ENCODE measurements at places on chromosomes 5 and 9. TPM values are rescaled to one million over a fixed set of nuclear protein-coding genes. Genes with fewer than 3 reads are reported as not detected.

GRCh38 chr5:73482383-73483136, 15.7 kb upstream of the BTF3 start:
- no peak for DNase-seq
- peaks cover 76% of the 10 kb centered on the region for H3K27me3 ChIP-seq
- H3K36me3 ChIP-seq, result no peaks in the 10 kb centered on the region
- H3K4me1 ChIP-seq, result no peaks in the 10 kb centered on the region

DNA sequence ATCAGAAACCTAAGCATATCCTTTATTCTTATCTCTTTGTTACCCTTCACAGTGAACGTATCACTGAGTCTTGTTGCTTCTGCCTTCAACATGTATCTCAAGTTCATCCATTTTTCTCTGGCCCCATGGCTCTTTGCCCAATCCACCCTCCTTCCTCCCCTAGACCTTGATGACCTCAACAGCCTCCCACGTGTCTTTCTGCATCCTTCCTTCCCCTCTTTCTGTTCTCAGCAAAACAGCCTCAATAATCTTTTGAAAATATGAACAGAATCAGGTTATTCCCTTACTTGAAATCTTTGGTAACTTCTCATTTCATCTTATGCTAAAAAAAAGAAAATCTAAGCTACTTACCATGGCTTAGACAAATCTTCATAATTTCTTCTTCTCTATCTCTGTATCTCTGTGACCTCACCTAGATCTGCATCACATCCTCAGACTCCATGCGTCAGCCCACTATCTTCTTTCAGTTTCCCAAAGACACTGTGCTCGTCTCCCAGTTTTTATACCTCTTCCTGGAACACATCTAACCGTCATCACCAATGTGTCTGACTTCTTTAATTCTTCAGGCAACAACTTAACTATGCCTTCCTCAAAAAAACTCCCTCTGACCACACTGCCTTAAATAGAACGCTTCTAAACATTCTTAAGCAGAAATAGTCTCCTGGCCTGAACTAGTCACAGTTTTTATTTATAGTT, 208.0 kb downstream of the PARP8 start:
- DNase-seq, result no peak
- H3K36me3 ChIP-seq, result no peaks in the 10 kb centered on the region
- H3K4me3 ChIP-seq, result peak overlapping the region; percentile 17
- H3K4me1 ChIP-seq, result peaks cover 9% of the 10 kb centered on the region
- peak overlapping the region; percentile 66 for H3K27ac ChIP-seq

GRCh38 chr5:109451146-109451545, 41.4 kb upstream of the PJA2 start:
- H3K27me3 ChIP-seq, result peaks cover 5% of the 10 kb centered on the region
- H3K4me3 ChIP-seq, result no peak overlapping the region
- no peaks in the 10 kb centered on the region for H3K36me3 ChIP-seq
- H3K27ac ChIP-seq, result no peak overlapping the region
- DNase-seq, result no peak

- H3K27me3 ChIP-seq, result no peaks in the 10 kb centered on the region
- no peaks in the 10 kb centered on the region for H3K4me1 ChIP-seq
- no peak overlapping the region for H3K4me3 ChIP-seq
- H3K27ac ChIP-seq, result no peak overlapping the region
Measured at GRCh38 chr5:84354101-84354500, 30.6 kb downstream of the EDIL3 start.

Gene FRMPD1
- not detected for total RNA-seq

Gene ARHGEF28
- total RNA-seq, result not detected

Measured in naive thymus-derived CD8-positive, alpha-beta T cell (primary cell).